ENCODE measurements at places on chromosomes 3 and 15. TPM values are rescaled to one million over a fixed set of nuclear protein-coding genes. Genes with fewer than 3 reads are reported as not detected.

The TM4SF1 gene
- total RNA-seq: 124 TPM

The MGA gene
- 115 TPM for total RNA-seq

The SKOR1 gene
- total RNA-seq: 0.21 TPM

The CRABP1 gene
- 5.9 TPM for total RNA-seq

The GOLGA8M gene
- total RNA-seq: 2.1 TPM

The MYH15 gene
- total RNA-seq: 1.2 TPM

The KATNBL1 gene
- total RNA-seq: 143 TPM

The DTWD1 gene
- 73.7 TPM for total RNA-seq

The NPAP1 gene
- 0.58 TPM for total RNA-seq

The NKTR gene
- total RNA-seq: 367 TPM

The SLC33A1 gene
- 35.3 TPM for total RNA-seq

The BFSP2 gene
- not detected for total RNA-seq

The LRRC3B gene
- 7.1 TPM for total RNA-seq

The CYP11A1 gene
- total RNA-seq: 0.21 TPM

The TNFSF10 gene
- total RNA-seq: 74.0 TPM

The HRH1 gene
- total RNA-seq: 19.0 TPM

The ZNF502 gene
- 15.0 TPM for total RNA-seq

The CAND2 gene
- 10.7 TPM for total RNA-seq

The ZNF592 gene
- 10.2 TPM for total RNA-seq

The LMAN1L gene
- 0.85 TPM for total RNA-seq

The MYEF2 gene
- total RNA-seq: 22.2 TPM

The SKIL gene
- 124 TPM for total RNA-seq

The HCLS1 gene
- 11.6 TPM for total RNA-seq

The CELSR3 gene
- 0.79 TPM for total RNA-seq

The ITIH1 gene
- total RNA-seq: not detected

The FAM81A gene
- 2.0 TPM for total RNA-seq

The MNS1 gene
- 7.1 TPM for total RNA-seq

The RTP1 gene
- not detected for total RNA-seq

The KY gene
- 4.9 TPM for total RNA-seq

The IGSF10 gene
- total RNA-seq: 23.2 TPM

The TP63 gene
- total RNA-seq: 26.3 TPM

The GRM2 gene
- total RNA-seq: 0.32 TPM

The ZNF385D gene
- total RNA-seq: 46.2 TPM

The PLS1 gene
- 29.8 TPM for total RNA-seq

The SLC24A5 gene
- 0.26 TPM for total RNA-seq

The GPR149 gene
- not detected for total RNA-seq

The CGNL1 gene
- 31.7 TPM for total RNA-seq

The ARHGEF26 gene
- 18.2 TPM for total RNA-seq

The SLC28A1 gene
- 0.11 TPM for total RNA-seq

The NME9 gene
- total RNA-seq: 0.16 TPM

Measured in urinary bladder (tissue), 4 donors.